ENCODE measurements at places on chromosomes 4 and X. TPM values are rescaled to one million over a fixed set of nuclear protein-coding genes. Genes with fewer than 3 reads are reported as not detected.

DNA sequence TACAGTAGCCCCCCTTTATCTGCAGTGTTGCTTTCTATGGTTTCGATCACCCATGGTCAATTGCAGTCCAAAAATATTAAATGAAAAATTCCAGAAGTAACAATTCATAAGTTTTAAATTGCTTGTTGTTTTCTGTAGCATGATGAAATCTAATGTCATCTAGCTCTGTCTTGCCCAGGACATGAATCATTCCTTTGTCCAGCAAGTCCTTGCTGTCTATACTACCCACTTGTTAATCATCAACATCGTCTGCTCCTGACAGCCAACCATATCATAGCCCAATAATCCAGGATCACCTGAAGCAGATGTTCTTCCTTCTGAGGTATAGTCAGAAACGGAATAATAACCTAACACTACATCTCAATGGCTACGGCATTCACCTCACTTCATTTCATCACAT is 79.8 kb downstream of the ADAMTS3 start:
- DNase-seq = no peak

GRCh38 chr4:80226094-80226493 is 28.8 kb downstream of the PRDM8 start:
- DNase-seq = no peak

DNA sequence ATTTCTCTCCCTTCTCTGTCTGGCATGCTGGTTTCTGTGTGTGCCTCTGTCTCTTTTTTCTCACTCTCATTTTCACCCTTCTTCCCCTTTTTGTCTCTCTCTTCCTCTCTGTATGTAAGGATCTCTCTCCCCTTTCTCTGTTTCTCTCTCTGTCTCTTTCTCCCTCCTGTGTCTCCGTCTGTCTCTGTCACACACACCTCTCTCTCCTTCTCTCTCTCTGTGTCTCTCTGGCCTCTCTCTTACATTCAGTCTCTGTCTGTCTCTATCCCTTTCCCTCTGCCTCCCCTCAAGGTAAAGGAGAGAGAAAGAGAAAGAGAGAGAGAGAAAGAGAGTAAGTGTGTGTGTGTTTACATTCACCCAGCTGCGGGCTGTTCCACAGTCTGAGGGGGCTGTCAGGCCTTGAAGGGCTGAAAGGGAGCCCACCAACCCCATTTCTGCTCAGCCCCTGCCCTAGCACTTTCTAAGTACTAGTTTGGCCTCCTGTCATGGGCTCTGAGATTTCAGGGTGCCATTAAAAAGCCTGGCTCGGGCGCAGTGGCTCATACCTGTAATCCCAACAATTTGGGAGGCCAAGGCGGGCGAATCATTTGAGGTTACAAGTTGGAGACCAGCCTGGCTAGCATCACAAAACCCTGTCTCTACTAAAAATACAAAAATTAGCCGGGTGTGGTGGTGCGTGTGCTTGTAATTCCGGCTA is 9.6 kb upstream of the TSPYL2 start:
- DNase-seq = peak; percentile 48

DNA sequence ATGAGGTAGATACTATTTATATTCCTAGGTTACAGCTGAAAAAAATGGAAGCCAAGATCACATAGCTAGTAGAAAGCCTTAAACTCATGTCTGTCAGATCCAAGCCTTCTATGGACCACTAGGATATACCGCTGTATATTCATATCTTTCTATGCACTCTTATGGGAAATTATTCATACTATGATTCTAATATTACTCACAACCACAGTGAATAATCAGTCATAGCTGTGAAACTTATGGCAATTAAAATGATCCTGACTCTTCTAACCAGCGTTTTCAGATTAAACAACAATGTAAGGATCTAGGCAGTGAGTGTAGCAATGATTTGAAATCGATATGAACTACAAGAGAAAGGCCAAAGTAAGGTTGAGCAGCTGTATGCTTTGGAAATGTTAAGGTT is 111.0 kb downstream of the RASGEF1B start:
- DNase-seq = no peak

DNA sequence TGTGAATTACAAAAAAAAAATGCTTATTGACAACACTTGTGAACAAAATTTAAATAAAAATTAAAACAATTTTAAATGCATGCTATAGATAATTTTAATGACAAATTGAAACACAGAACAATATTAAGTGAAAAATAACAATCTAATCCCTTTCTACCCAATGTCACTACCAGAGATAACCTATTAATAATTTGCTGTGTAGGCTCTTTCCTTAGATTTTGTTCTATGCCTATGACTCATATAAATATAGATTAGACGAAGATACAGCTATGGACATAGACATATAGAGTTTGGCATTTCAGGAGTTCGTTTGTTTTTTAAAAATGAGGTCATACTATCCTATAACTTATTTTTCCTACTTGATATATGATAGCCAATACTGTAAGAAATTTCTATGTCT is 18.1 kb downstream of the PLAC8 start:
- no peak for DNase-seq

GRCh38 chr4:66554826-66555225 is 884.5 kb upstream of the EPHA5 start:
- DNase-seq = no peak

DNA sequence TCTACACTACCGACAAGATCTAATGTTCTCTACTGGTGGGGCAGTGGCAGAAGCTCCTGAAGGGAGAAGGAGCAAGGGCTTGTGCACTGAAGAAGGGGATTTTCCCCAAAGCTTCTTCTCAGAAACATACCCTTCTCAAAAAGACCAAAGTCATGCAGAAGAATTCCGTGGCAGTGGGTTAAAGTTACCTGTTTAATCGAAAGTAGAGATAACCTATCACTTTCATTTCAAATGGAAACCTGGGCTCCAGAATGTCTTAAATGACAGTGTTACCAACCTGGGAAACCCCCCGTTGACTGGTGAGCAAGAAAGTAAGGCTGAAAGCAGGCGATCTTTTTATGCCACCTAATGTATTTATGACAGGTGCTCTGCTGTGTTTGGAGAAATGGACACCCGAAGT is 92.5 kb upstream of the TEX13D start:
- no peak for DNase-seq

GRCh38 chr4:57220734-57221133 is 110.5 kb upstream of the IGFBP7 start:
- DNase-seq = no peak

DNA sequence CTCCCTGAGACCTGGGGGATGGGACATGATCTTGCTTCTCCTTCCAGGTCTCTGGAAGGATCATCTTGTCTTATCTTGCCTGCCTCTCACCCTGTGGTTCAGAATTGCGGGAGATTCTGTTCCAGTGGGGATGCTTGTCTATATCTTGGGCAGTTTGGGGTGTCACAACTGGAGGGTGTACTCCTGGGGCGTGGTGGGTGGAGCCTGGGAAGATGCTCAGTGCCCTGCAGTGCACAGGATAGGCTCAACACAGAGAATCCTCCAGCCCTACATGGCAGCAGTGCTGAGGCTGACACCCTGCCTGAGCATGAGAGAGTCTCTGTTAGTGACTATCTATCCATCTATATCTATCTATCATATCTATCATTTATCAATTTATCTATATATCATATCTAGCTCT is 7.7 kb downstream of the P2RY8 start:
- DNase-seq = no peak

DNA sequence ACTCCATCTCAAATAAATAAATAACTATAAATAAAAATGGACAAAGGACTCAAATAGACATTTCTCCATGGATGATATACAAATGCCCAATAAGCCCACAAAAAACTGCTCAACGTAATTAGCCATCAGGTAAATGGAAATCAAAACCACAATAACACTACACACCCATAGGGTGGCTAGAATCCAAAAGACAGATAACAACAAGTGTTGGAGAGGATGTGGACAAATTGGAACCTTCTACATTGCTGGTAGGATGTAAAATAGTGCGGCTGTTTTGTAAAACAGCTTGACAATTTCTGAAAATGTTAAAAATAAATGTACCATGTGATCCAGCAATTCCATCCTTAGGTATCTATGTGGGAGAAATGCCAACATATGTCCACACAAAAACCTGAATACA is 52.1 kb downstream of the ZNF157 start:
- no peak for DNase-seq

GRCh38 chr4:156816360-156816755 is 155.2 kb downstream of the PDGFC start:
- no peak for DNase-seq

DNA sequence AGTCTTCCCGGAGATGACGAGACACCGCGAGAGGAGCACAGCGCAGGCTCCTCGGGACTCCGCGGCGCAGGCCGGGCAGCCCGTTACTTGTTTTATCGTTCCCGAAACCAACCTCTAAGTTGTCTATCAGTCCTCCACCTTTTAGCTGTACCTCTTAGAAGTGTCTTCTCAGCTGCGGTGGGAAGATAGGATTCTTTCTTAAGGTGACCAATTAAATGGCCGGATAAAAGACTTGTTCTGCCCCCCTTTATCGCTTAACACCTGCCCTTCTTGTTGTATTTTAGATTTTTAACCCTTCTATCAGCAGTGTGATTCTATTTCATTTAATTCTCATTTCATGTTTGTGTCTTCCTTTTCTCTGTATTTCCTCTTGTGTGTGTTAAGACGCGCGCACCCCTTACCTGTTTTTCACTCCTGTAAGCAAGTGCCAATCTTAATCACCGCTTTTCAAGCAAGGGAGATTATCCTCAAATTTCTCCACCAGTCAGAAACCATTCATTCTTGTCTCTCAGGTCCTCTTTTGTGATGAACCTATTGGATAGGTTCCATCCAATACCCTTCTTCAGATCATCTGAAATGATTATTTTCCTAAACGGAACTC is at the start of gene SLC9B2:
SLC9B2 (minus strand) TSS at position 15 of the 601 bp plus-strand sequence. CDS start 9,211 bp downstream, outside the sequence.
- DNase-seq = no peak

GRCh38 chr4:174387143-174387542 is 103.4 kb downstream of the CEP44 start:
- DNase-seq = no peak

GRCh38 chr4:62199291-62199810 is 999.2 kb downstream of the ADGRL3 start:
- no peak for DNase-seq

DNA sequence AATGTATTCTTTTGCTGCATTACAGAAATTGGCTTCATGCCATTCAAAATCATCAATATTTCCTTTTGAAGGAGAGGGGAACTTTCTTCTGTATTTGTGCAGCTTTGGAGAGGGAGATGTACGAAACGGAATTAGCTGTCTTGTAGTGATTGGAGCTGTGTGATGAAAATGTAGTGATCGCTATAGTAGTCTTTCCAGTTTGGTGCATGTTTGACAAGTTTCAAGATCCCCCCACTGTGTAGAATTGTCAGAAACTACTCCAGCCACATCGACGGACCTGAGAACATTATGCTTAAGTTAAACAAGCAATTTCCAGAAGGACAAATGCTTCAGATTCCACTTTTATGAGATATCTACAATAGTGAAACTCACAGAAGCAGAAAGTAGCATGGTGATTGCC is 21.6 kb upstream of the MAGEA1 start:
- DNase-seq = no peak

DNA sequence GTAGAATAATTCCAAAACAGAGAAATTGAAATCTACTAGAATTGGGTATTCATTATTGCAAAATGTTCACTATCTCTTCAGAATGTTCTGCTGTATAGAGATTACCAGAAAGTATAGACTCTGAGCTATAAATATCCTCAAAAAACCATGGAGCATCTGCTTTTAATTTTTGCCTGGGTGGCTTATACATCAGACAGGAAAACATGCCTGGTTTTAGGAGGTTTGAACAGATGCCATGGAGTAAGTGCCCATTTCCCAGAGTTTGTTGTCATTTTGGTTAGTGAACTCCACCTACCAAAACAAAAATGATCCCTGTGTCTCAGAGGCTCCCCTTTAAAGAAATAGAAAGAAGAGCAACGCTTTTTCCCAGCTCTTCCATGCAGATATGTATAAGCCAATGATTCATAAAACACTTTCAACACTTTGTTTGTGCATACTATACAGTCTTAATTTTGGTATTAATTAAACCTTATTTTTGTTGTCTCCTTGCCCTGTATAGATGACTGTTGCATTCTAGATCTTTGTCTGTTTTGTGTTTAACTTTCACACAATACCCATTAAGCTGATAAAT is 68.7 kb downstream of the MEPE start:
- DNase-seq = no peak

Gene LRP2BP
- 0.15 TPM for polyA plus RNA-seq

Gene UCP1
- polyA plus RNA-seq = not detected

Gene TNMD
- polyA plus RNA-seq = not detected

Gene TMEM128
- 10.9 TPM for polyA plus RNA-seq

Gene DSPP
- polyA plus RNA-seq = not detected
